Left kidney (tissue), 8 donors: ENCODE measurements at places on chromosomes 2 and 18. TPM values are rescaled to one million over a fixed set of nuclear protein-coding genes. Genes with fewer than 3 reads are reported as not detected.

- no peak for DNase-seq
Measured at GRCh38 chr2:212683346-212684097, 144.9 kb upstream of the ERBB4 start.

CCDC178 gene
- 1.6 TPM for polyA plus RNA-seq

GALNT14 gene
- 47.6 TPM for polyA plus RNA-seq

GRCh38 chr2:31109633-31110192 is 28.5 kb downstream of the GALNT14 start:
- DNase-seq = no peak
